T-helper 9 cell (primary cell): ENCODE measurements at places on chromosomes 7 and 10.

- no peak for DNase-seq
Observed at GRCh38 chr10:28125701-28126100, 126.8 kb upstream of the ODAD2 start.

DNA sequence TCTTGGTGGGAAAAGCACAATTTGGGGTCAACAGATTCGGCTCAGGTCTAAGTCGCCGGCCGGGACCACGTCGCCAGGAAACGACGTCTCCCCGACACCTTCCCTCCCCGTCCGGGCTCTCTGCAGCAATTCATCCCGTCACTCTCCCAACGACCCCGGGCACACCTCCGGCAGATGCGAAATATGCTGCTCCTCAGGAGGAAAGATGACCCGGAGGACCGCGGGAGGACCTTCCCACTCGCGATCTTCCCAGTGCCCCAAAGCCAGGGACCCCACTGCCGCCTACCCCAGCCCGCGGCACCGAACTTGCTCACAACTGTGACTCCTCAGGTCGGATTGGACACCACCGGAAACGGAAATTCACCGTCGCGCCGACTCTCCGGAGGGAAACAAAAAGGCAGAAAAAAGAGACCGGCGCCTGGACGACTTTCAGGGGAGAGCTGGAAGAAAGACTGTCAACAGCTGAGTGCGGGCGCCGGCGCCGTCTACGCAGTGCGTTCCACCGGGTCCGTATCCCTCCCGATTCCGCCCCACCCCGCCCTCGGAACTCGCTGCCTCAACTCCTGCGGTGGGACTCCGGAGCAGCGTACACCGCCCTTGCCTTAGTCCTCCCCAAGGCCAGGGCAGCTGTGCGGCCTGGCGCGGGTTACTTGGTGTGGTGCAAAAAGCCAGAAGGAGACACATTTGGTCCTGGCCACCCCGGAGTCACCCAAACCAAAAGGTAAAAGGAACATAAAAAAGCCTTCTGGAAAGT, 13.8 kb upstream of the SEC24C start:
- peak; percentile 83 for DNase-seq

- no peak for DNase-seq
Observed at GRCh38 chr7:75663302-75663907, 75.3 kb downstream of the HIP1 start.

GRCh38 chr10:74824184-74824899, 2.1 kb upstream of the KAT6B start:
- DNase-seq: peak; percentile 13

DNA sequence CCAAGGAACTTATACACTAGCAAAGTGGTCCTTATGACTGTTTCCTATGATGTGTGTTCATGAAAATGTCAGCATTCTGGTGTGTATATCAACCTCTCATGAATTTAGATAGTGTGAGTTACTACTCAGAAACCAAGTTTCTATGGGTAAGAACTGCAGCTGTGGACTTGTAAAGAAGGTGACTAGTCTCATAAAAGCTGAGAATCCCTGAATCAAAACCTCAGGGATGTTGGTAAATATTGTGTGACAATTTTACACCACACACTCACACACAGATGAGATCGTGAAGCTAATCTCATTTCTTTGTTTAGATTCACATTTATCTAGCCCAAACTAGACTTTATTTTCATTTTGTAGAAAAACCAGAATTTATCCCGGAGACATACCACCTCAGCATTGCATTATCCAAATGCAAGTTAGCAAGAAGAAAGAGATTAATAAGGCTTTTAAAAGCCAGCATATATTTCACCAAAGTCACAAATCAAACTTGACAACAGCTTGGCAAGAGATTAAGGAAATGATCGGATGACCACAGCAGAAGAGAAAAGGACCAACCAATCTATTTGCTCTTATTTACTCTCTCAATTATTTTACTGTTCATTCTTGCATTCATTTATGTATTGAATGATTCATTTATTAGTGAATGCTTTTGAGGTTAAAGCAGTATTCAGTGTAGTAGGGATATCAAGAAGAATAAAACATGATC, 92.9 kb downstream of the PLXDC2 start:
- DNase-seq: no peak

- no peak for DNase-seq
Observed at GRCh38 chr7:46651070-46651469, 730.0 kb upstream of the IGFBP3 start.

DNA sequence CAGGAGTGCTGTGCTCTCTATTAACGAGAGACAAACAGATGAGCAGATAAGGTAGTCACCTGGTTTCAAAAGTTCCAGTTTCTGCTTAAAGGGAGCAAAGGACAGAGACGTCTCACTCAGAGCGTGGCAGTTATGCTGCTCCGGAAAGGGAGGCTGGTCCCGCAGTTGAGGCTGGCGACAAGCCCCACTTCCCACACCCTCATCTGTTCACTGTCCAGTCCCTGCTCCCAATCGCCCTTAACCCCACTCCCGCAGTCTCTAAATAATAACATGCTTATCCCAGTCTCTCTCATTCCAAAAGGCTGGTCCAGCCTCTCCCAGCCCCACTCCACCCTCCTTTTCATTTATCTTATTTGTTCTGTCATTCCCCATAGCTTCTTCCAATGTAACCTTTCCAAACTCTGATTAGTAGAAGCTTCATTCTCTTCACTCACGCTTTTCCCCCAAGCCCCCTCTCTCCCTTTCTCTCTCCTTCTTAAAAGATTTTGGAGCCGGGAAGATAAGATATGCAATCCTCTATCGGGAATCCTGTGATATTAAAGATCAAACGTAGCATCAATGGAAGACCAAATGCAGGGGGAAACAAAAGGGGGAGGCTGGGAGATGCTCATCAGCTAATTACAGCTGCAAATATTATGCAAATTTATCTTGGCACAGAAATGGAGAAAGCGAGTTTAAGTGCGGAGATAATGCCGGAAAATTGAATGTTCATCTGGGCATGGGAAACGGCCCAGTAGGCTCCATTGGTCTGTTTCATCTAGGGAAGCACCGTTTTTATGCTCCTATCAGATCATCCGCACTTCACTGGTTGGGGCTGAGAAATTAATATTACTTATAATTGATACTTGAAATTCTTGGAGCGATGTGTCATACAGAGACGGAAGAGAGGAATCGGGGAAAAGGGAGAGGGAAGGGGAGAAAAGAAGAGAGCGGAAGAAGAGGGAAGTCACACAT, 16.3 kb upstream of the GATA3 start:
- DNase-seq: no peak
